ENCODE measurements at places on chromosomes 7 and 10.
A peak's percentile ranks its signal among the peaks of the same experiment; 100 is the strongest.

DNA sequence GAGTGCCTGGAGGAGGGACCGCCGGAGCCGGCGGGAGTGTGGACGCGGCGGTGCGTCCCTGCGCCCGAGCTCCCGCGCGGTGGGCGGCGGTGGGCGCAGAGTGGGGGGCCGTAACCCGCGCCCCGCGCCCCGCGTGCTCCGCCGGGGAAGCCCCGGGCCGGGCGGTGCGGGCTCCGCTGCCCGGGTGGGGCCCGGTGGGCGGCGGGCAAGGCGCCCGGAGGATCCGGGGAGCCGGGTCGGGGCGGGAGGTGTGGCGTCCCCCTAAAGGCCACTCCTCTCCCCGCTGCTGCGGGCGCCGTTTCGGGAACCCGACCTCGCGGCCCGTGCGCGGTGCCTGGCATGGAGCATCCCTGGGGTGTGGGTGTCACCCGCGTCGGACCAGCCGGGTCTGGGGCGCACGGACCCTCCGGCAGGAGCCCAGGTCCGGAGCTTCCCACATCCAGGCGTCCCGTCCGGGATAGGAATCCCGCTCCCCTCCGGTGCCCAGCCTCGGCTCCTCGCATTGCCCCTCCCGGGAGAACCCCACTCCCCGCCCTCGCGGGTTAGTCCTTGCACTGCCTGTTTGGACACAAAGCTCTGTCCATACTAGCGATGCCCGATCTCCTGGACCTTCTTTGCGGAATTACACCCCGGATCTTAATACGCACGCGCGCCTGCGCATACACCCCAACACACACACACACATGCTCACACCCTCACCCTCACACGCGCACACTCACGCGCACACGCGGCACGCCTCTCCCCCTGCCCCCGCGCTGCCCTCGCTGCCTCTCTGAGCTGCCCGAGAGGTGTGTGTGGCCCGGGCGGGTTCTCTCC is 723 bp downstream of the MTURN start:
- no peak for DNase-seq

DNA sequence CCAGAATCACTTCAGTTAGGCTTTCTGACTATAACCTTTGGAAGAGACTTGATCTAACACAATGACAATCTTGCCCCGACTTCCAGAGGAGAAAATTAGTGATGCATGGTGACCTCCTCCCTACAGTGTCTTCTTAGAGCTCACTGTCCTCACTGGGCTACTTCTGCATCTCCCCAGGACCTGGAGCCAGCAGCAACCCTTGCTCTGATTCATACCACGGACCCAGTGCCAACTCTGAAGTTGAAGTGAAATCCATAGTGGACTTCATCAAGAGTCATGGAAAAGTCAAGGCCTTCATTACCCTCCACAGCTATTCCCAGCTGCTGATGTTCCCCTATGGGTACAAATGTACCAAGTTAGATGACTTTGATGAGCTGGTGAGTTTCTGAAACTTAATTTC is 12.6 kb downstream of the CPA2 start:
- DNase-seq = peak; percentile 29

DNA sequence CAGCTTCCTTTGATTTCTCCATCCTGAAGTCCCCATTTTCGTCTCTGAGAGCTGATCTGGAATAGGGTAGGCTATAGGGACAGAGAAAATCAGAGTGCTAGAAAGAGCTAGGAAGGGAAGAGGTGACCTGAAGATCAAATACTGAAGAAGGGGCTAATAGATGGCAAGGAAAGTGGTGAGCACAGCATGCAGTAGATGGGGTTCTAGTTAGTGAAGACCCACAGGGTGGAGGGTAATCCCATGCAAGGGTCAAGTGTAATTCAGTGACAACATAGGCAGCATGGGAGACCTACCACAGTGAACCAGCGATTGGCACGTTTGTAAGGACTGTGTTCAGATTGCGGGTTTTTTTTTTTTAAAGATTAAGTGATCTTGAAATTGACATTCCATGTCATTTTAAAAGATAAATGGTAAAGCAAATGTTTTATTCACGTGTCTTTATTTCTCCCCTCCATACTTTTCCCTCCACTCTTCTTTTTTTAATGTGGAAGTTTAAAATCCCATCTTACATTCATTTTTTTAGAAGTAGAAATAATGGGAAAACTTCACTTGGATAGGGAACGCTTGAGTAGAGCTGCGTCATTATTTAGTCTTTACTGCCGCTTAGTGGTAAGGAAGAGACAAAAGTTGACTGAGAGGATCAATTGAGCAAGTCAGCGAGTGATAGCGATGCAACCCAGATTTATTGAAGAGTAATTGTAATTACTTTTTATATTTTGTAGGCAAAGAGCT is 21.0 kb upstream of the ABI1 start:
- peak; percentile 59 for DNase-seq

- DNase-seq = peak; percentile 98
Measured at GRCh38 chr7:94394437-94395140, at the start of gene COL1A2. Gene COL1A2 (plus strand): TSS chr7:94394895. CDS start chr7:94395032, 137 bp downstream.

DNA sequence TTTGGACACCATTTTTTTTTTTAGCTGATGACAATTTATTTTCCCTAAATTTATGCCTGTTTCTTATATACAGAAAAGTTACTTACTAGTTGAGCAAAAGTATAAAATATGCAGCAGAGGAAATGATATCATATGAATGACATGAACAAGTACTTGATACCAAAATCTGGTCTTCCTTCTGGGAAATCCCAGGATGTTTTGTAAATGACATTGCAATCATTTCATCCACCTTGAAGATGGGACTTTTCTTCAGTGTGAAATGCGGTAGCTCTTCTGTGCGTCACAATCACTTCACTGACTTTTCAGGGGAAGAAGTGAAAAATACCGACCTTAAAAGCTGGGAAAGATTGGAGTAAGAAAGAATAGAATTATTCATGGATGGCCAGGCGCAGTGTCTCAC is 23.8 kb downstream of the C1QL3 start:
- no peak for DNase-seq

DNA sequence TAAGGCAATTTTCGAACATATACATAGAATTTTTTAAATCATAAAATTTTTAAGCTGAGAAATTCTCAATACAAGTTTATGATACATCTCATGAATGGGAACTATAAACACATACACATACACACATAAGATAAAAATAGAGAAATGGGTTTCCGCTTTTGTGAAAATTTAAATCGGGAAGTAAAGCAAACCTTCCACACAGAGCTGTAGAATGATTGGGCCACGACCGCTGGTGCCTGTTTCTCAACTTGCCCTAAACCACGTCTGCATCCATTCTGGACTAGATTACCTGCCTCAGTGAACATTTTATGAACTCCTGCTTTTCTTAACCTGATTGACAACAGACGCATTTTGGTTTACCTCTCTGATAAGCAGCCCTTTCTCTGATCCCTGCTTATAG is 264.4 kb downstream of the SKAP2 start:
- DNase-seq = no peak

GRCh38 chr7:135672560-135673359 is 10.4 kb downstream of the STMP1 start:
- peak; percentile 65 for DNase-seq

DNA sequence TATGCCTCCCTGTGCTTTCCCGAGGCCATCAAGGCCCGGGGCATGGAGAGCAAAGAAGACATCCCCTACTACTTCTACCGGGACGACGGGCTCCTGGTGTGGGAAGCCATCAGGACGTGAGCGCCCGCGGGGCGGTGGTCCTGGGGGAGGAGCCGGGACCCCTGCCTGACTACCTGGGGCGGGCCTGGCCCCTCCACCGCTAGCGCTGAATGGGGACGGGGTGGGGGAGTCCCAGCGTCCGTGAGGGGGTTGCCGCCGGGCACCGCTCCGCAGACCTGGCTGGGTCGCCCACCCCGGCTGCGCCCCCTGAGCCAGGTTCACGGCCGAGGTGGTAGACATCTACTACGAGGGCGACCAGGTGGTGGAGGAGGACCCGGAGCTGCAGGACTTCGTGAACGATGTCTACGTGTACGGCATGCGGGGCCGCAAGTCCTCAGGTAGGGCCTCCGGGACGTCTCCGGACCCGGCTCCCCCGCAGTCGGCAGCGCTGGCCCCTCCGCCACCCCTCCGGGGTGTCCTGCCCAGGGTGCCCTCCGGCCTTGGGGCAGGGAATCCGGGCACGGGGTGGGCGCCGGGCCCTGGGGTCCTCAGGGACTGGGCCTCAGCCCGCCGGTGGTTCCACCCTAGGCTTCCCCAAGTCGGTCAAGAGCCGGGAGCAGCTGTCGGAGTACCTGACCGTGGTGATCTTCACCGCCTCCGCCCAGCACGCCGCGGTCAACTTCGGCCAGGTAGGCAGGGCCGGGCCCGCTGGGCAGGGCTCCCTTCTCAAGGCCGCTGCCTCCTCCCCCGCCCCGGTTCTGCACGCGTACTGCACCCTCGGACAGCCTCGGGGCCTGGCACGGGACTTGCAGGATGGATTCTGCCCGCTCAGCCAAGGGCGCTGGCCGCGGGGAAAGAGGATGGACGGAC is 69.3 kb downstream of the ALOX5 start:
- DNase-seq = no peak

DNA sequence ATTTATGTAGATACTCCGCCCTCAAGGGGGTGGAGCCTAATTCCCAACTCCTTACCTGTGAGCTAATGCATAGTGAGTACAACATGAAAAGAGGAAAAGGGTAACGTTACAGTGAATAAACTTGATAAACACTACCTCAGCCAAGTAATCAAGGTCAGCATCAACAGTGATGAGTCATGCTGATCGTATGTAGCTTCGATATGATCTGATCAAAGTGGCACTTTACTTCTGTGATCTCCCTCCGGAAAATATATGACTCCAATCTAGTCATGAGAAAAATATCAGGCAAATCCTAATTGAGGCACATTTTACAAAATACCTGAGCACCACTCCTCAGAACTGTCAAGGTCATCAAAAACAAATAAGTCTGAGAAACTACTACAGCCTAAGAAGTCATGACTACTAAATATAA is 70.4 kb downstream of the VTI1A start:
- no peak for DNase-seq

- no peak for DNase-seq
Measured at GRCh38 chr7:24508316-24508715, 64.9 kb upstream of the PALS2 start.

- DNase-seq = no peak
Measured at GRCh38 chr7:17415955-17416354, 117.5 kb downstream of the AHR start.

- no peak for DNase-seq
Measured at GRCh38 chr10:21479570-21480315, 45.7 kb downstream of the SKIDA1 start.

DNA sequence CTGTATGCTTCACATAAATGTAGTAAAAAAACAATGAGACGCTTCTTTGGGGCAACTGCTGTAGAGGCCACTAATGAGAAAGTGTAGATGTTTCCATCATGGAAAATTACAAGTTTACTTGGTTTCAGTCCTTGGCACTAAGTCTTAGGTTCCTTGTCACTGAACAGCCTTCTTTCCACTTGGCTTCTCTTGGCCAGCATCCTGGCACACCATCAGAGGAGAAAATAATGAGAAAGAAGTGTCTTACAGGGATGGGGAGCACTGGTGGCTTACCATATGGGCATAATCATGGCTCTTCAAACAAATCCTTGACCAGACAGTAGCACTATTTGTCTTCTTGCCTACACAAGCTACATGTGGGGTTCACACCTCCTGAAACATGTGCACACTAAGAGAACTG is 22.5 kb upstream of the SH3PXD2A start:
- no peak for DNase-seq

DNA sequence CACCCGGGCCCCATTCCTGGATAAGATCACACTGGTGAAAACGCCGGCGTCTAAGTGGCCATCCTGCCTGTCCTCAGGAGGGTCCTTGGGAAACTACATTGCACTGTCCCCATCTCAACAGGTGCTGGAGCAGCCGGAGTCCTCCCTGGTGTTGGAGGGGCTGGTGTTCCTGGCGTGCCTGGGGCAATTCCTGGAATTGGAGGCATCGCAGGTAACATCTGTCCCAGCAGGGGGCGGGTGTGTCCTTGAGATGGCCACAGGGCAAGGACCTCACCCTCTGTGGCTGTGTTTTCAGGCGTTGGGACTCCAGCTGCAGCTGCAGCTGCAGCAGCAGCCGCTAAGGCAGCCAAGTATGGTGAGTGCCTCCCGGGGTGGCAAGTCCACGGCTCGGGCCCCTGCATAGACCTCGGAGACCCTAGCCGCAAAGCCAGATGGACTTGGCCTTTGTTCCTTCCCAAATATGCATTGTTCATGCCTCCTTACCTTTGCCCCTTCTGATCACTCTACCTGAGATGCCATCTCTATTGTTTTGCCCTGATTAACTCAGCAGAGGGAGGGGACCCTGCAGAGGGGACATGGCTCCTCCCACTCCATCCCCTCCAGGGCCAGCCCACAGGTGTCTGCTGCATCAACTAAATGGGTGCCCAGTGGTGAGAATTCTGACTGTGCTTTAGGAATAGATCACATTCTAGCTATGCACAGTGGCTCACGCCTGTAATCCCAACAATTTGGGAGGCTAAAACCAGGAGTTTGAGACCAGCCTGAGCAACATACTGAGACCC is 23.8 kb downstream of the ELN start:
- no peak for DNase-seq

DNA sequence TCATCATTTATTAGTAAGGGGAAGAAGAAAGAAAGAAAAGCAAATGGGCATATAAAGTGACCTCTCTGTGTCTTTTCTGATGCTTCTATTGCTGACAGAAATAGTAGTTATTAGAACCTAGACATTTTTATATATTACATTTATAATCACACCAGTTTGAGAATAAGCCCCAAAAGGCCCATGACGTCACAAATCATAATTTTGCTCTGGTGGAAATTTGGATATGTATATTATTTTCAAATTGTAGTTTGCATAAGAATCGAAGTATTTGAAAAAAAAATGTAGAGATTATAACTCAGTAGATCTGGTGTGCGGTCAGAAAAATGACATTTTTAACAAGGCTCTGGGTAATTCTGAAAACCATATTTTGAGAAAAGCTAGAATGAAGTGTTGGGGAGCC is 101.2 kb upstream of the STEAP1 start:
- no peak for DNase-seq

- DNase-seq = no peak
Measured at GRCh38 chr10:99370993-99371392, 41.8 kb downstream of the CNNM1 start.

DNA sequence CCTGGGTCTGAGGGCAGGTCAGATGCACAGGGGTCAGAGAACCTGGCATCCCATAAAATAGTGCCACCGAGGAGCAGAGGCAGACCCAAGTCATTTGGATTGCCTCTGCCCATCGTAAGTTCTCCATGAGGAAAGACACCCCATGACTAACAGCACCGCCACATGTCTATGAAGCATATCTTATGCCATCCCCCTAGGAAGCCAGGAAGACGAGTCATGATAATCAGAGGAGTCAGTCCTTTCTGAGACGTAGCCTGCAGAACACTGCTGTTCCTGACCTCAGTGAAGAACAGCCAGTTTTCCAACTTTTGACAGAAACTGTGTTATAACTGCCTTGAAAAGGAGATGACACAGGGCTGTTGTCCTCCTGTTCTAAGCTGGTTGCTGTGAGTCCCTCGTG is 51.2 kb downstream of the INSYN2A start:
- DNase-seq = peak; percentile 86

Data from stromal cell of bone marrow (primary cell).